ENCODE measurements at places on chromosomes 7 and 10.

DNA sequence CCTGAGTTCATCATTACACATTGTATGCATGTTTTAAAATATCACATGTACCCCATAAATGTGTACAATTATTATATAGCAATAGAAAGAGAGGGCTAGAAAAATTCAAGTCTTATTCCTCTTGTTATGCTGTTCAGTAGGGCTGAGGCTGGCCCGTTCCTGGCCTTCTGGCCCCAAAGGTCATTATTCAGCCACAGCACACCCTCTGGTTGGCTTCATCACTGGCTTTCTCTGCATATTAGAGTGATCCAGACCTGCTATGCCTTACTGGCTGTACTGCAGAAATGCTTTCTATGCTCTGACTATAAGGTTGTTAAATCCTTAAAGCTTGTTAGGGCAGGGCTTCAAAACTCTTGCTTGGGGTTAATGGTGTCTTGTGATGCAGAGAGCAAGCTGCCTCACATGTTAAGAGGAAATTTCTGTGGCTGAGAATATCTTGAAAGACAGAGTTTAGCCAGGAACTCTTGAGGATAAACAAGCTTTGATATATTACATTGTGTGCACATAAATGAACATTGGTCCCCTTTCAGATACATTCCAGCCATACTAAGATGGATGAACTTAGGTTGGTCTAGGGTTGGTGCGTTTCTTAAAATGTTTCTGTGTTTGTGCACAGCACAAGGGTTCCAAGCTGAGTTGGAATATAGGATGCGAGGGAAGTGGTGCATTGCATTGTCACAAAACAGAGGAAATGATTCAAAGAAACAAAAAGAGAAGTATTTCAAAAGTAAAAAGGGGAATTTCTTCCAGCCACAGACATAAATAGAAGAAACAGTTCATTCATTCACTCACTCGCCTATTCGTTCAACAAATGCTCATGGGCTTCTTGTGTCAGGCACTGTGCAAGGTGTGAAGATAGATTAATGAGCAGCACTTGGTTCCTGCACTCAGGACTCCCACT, 61.6 kb upstream of the WDR11 start:
- no peak for DNase-seq

DNA sequence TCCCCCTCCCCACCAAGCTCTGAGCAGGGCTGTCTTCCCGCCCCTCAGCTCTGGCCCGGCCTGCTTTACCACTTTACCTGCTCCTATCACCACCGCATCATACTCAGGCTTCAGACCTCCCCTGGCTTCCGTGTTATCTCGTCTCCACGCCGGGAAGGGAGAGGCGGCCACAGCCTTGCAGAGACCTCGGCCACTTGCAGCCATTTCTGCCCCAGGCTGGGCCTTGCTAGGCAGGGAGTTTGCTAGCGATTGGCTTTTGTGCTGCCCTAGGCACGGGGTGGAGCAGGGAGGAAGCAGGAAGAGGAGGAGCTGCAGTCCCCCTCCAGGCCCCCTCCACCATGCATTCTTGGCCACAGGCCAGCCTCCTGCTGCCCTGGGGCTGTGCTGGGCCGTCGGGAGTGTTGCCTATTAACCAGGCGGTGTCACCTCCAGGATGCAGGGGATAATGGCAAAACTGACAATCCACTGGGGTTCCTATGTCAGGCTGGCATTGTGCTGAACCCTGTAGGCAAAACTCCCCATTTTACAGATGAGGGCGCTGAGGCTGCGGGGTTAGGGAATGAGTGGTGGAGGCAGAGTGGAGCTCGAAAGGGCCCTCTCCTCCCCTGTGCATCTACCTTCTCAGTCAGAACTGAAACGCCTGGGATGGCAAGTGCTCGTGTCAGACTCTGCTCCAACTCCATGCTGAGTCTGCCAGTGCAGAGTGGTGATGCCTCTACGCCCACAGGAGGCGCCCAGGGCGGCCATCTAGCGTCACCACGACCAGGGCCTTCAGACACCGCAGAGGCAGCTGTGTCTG, at the start of gene PYROXD2:
PYROXD2 (minus strand) TSS at position 251 of the 799 bp plus-strand sequence; CDS start at position 204, 47 bp downstream.
- peak; percentile 65 for DNase-seq

DNA sequence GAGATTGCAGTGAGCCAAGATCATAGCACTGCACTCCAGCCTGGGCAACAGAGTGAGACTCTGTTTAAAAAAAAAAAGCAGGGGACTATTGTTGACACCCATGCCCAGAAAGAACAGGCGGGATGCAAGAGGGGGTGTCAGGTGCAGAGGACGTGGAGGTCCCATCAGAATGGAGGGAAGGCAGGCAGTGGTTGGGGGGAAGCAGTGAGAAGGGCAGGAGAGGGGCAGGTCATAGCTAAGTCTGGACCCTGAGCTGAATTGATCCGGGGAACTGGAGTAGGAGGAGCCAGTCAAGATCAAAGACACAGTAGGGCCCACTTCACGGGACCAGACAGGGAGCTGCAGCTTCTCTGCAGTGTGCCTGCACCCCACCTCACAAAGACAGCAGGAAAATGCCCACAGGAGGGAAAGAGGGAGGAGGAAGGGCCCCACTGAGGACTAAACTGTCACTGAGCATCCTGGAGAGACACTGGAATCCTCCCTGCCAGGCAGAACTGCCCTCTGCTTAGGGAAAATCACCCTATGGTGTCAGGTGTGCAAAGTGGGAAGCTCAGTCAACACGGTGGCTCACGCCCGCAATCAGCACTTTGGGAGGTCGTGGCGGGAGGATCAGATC, 27.3 kb upstream of the ECHDC3 start:
- no peak for DNase-seq

DNA sequence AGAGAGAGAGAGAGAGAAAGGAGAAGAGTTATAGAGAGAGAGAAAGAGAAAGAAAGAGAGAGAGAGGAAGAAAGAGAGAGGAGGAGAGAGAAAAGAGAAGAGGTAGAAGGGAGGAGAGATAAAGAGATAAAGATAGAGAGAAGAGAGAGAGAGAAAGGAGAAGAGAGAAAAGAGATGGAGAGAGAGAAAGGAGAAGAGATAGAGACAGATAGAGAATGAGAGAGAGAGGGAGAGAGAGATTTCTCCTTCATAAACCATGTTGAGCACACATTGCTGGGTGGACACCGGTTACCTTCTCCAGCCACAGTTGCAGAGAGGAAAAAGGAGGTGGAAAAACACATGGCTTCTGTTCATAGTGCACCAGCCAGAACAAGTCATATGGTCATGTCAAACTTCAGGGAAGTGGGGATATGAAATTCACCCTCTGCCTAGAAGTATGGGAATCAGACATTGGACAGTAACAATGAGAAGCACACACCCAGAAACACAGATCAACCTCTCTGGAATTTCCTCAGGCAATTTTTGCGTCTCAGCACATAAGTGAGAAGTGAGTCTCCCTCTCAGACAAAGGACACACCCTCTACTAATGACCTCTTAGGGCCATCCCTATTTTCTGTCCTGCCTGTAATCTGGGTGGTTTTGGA, 172.5 kb upstream of the SVIL start:
- no peak for DNase-seq

DNA sequence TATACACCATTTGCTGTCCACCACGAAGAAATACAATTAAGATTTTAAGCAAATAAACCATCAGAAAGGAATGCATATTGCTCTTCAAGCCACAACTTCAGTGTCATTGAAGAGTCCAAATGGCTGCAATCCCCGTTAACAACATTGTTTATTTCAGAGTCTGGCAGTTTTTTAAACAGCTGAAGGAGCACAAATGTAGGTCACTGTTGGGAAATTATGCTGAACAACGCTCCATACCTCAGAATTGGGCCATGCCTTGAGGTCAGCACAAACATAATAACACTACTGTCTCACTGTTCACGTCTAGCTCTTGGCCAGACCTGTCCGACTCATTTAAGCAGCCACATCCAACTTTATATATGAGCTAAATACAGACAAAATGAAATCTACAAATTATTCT, 453.9 kb upstream of the GHITM start:
- DNase-seq, result no peak

- no peak for DNase-seq
Observed at GRCh38 chr10:71684356-71685173, 35.0 kb downstream of the C10orf105 start.

DNA sequence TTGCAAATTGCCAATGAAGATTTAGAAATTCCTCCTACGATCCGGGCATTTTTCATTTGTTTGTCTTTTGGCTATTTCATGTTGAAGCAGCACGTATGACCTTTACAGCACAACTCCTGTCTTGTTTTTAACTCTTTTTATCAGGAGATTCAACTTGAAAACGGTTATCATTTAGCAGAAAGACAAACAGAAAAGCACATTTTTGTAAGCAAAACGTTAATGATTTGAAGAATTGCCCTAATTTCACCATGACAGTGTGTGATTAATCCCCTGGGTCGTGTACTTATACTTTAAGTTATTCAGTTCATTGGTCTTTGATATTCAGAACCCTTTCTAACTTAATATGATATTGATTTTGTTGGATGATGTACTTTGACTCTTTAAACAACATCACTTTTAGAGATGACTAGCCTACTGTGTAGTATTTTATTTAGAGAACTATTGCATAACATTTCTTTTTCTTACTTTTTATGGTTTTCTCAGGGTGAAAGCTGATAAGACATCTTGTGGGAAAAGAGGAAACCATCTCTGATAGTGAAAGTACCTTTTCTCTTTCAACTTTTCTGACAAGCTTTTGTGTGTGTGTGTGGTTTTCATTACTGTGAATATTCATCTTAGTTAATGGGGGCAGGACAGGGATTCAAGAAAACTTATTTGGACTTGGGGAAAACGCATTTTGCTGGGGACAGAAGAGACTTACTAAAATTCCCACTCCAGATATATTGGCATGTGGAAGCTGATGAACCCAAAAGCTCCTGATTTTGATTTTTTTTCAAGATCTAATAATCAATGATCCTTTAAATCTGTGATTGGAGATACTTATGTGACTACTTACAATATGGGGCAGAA, 8.1 kb downstream of the HHEX start:
- DNase-seq, result no peak

DNA sequence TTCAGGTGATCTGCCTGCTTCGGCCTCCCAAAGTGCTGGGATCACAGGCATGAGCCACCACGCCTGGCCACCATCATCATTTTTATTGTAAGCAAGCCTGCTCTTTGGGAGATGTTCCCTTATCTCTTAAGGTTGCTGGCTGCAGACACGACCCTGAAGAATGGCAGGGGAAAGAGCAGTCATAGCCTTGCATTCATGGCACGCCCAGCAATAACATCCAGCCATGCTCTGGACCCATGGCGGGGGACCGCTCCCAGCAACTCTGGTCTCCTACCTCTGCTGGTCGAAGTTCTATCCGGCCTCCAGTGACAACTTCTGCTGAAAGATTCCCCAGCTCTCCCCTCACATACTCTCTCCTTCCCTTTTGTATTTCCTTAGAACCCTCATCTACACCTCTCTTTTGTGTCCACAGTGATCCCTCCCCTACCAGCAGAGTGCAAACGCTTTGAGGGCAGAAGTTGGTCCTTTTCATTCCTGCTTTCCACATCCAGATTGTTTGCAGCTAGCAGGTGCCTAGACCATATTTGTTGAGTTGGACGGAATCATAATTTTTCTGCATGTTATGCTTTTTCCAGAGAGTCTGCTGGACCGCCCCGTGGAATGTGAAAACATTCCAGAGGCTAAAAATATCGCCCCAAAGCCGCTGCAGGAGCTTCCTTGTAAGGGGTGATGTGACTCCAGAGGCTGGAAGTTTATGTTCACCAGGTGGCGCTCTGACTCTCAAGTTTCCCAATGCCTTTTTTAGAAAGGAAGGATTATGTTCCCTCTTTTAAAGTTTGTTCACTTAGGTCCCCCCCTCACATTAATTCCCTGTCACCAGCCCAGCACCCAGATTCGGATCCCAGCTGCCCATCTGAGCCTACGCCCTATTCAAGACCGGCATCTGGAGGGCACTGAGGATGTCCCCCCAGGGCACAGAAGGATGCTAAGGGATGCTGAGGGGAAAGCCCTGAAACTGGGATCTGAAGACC, 4.3 kb upstream of the MARVELD1 start:
- no peak for DNase-seq

DNA sequence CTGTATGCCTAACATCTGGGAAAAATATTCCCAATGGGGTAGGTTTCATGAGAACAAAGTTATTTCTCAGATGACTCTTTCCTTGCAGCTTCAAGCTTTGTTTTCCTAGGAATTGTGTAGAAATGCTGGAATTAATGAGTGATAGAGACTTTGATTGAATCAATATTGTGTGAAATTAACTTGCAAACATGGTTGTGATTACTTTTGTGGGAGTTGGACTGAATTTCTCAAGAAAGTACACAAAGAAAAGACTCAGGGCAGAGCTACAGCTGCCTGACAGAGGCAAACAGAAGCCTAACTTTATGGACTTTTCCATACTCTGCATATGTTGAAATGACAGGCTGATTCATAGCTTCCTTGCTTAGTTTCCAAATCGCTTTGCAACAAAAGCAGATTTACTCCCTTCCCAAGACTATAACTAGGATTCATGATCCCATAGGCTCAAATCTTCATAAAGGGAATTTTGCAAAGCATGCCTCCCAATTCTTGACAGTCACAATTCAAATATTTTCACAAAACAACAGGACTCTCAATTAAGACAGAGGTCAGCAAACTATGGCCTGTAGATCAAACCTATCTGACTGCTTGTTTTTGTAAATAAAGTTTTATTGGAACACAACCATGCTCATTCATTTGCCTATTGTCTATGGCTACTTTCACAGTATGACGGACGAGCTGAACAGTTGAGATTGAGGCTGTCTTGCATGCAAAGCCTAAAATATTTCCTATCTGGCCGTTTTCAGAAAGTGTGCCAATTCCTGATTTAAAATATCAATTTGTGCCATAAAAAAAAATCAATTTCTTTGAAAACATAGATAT, 27.6 kb downstream of the NRP1 start:
- DNase-seq, result no peak

DNA sequence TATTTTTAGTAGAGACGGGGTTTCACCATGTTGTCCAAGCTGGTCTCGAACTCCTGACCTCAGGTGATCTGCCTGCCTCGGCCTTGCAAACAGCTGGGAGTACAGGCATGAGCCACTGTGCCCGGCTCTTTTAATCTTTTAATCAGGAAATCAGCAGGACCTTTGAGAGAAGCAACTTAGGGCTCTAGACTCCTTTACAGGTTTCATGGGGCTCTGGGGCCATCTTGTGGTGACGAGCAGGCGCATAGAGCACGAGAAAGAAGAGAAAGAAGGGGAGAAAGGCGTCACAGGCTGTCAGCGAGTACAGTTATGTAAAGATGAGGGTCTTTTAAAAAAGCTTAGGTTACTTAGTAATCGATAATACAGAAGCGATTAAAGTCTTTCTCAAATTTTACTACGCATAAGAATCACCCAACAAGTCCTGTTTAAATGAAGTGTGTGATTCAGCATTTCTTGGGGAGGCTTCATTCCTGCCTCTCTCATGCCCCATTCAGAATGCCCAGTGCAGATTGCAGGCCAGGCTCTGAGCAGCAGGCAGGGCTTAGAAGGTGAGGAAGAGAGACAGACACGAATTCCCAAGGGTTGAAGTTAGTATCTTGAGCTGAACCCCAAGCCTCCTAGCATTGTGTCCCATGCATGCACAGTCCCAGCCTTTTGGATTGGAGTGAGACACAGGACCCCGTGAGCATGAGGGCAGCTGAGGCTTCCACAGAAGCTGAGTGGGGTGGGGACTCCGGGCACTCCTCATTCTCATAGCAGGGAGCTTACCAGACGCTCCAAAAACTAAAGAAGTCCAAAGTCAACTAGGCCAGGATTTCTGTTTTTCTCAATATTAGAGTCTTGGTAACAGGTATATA, 23.6 kb upstream of the PFKP start:
- DNase-seq, result peak; percentile 51

GRCh38 chr7:98352621-98353020, 48.3 kb downstream of the BAIAP2L1 start:
- no peak for DNase-seq

GRCh38 chr10:119549247-119549999, 6.9 kb upstream of the RGS10 start:
- no peak for DNase-seq

- DNase-seq, result no peak
Observed at GRCh38 chr7:272631-273030, 17.3 kb upstream of the FOXL3 start.

Measured in NCI-H1694 treated with DMSO at 0.1 percent for 48 hours (cell line).